ENCODE measurements at places on chromosomes 13 and 19.
A peak's percentile ranks its signal among the peaks of the same experiment; 100 is the strongest.

DNA sequence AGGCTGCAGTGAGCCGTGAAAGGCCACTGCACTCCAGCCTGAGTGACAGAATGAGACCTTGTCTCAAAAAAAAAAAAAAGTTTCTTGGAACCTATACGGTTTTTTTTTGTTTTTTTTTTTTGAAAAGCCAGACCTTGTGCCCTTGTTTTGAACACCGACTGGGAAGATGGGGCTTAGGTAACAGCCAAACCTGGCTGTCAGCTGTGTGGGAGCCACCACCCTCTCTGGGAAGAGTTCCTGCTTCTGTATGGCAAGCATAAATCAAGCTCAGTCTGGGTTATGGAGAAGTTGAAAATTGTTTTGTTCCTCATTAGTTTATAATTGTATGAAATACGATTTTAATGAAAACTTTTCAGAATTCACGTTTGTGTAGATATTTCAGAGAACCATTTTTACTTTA, 39.5 kb downstream of the MPHOSPH8 start:
- DNase-seq: no peak

GRCh38 chr19:44626048-44626624, 12.8 kb downstream of the IGSF23 start:
- no peak for DNase-seq

GRCh38 chr13:59203855-59204254, 959.9 kb downstream of the DIAPH3 start:
- no peak for DNase-seq

DNA sequence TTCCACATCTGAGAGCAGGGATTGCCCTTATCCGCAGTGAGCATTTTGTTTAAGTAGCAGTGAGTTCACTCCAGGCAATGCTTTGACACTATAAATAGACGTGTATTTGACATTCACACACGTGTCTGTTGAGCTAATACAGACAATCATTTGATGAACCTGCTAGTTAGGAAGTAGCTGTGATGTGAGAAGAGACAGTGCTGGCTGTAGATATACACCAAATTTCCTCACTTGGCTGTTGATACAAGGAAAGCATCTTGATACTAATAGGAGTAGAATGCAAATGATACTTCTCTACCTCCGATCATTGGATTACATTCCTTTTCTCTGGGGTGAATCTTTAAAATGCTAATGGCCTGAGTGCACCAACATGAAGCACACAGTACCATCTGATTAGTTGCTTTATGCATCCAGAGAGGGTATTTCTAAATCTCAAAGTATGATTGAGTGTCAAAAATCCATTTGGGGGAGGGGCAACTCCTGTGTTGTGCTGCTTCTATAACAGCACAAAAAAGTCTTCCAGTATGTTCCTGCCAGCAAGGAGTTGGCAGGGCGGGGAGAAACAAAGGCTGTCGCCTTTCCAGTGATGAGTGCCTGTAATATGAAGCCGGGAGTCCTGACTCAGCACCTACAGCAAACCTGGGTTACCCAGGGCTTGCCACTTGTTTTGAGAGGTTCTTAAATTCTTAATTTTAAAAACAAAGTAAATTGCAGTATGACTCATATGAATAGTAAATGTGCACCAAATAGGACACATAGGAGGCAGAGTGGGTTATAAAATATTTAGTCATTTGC, 7.0 kb downstream of the CUL4A start:
- DNase-seq: no peak

- DNase-seq: no peak
Observed at GRCh38 chr13:31310786-31311185, 111.0 kb downstream of the B3GLCT start.

DNA sequence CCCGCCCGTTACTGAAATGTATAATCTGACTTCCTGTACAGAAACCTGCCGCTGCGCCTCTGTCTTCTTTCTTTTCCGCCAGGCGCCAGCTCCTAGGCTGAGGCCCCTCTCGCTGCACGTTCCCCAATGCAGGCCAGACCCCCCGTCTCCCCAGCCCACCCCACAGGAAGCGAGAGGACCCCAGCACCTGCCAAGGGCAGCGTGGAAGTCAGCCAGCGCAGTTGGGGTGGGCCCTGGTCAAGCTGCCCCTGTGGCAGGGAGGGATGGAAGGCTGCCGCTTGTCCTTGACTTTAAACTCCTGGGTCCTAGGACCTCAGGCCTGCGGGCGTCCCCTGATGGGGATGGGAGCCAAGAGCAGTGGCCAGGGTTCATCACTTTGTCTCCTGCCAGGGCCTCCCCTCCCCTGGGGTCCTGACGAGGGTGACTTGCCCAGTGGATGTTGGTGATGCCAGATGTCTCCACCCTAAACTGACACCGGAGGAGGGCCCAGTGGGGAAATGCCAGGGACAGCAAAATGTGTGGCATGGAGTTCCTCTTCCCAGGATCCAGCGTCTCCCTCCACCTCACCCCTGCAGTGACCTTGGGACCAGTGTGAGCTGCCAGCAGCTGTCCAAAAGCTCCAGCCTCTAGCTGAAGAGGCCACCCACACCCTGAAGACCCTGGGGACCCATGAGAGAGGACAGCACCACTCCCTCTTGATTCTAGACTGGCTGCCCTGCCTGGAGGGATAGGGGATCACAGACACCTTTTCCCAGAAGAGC, 8.5 kb upstream of the MARCHF2 start:
- no peak for DNase-seq

DNA sequence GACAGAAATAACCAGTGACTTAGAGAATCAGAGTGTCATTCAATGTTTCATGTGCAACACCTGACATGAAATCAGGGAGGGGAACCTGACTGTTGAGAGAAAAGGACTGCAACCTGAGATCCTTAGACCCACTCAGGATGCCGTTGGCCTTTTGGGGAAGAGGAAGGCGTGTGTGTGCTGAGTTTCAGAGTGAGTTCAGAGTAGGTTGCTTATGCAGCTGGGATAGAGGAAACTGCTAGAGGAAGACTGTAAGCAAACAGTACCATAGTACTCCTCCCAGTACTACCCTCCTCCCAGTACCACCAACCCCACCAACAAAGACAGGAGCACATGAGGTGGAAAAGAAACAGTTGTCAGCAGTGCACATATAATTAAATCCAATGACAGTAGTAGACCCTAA, 63.7 kb downstream of the KL start:
- DNase-seq: no peak

DNA sequence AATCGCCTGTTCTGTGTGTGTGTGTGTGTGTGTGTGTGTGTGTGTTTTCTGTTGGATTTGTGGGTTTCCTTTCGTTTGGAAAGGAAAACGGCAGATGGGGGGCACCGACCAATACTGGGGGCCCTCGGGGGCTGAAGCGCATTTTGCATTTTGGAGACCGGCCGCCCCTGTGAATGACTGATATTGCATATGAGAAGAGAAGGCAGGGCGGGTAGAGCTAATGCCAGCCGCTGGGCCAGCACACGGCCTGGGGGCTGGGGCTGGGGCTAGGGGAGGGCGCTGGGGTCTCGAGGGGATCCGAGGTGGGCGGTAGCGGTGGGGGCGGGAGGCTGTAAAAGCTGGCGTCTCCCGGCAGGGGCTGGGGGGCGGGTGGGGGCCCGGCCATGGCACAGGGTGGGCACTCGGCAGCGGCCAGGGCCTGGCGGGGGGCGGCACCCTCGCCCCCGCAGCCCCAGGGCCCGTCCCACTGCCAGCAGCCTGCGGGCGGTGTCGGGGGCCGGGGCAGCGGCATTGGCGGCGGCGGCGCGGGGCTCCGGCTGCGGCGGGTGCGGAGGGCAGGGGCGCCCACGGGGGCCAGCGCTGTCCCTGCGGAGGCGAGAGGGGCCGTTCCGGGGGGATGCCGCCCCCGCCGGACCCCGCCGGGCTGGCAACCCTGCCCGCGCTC, 11.2 kb downstream of the ANO8 start:
- DNase-seq: no peak

- DNase-seq: no peak
Observed at GRCh38 chr13:87894059-87894458, 222.9 kb downstream of the SLITRK5 start.

- DNase-seq: no peak
Observed at GRCh38 chr13:26017196-26017921, 34.5 kb downstream of the SHISA2 start.

- DNase-seq: no peak
Observed at GRCh38 chr13:45138282-45138681, 18.0 kb downstream of the GTF2F2 start.

- DNase-seq: no peak
Observed at GRCh38 chr13:80654638-80655249, 313.8 kb upstream of the SPRY2 start.

GRCh38 chr13:113049521-113049941, 56.1 kb upstream of the F7 start:
- DNase-seq: no peak

DNA sequence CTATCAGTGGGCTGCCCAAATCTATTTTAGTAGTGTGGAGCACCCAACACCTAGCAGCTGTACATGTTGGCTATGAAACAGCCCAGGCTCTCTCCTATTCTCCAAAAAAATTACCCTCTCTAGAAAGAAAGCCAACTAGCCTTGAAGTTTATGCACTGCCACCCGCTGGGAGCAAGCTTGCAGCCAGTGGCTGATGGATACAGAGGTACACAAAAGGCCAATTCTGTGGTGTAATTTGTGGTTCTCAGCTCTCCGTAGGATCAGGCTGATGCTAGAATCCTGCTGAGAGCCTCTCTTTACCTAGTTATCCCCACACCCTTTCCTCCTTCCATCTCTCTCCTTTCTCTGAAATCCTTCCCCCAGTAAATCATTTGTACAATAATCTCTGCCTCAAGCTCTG, 1120.7 kb downstream of the DIAPH3 start:
- no peak for DNase-seq

DNA sequence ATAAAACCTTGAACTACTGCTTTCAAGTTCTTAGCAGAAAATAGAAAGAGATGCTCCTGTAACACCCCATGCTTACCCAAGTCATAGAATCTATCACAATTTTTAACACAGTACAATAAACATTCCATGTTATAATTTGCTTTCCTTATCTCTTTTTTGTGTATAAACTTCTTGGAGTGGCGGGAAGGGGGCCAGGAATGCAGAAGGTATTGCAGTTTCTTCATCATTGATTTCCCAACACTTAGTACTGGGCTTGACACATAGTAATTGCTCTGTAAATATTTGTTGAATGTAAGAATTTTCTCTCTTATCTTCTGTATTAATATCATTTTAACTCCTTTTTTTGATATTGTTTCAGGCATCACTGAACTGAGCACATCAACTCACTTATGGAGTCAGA, 535.8 kb downstream of the KCTD12 start:
- no peak for DNase-seq

- no peak for DNase-seq
Observed at GRCh38 chr13:92682832-92683517, 543.6 kb upstream of the GPC6 start.

GRCh38 chr13:30359991-30360390, 52.6 kb upstream of the KATNAL1 start:
- no peak for DNase-seq

GRCh38 chr13:98990701-98991100, 12.8 kb upstream of the DOCK9 start:
- no peak for DNase-seq

DNA sequence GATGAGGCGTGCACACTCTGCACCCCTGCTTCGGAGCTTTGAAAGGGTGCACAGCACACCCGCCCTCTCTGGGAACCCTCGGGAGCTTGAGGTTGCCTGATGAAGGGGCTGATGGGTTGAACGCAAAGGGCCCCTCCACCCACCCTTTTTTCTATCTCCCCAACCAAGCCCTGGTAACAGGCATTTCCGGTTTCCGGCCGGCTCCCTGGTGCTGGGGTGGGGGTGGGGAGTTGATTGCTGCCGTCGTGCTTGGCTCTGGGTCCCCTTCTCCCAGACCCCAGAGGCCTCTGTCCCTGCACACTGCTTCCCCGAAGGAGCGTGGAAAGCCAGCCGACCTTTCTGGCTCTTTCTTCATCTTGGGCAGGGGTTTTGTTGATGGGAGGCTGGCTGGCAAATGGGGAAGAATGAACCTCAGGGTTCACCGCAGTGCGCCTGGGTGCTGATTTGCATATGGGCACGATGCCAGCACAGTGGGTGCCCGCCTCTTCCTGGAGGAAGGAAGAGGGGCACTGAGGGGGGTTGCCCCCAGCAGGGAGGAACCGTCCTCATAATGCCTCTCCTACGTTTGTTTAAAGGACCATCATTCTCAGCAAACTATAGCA, 29.1 kb downstream of the VAV1 start:
- DNase-seq: peak; percentile 47

DNA sequence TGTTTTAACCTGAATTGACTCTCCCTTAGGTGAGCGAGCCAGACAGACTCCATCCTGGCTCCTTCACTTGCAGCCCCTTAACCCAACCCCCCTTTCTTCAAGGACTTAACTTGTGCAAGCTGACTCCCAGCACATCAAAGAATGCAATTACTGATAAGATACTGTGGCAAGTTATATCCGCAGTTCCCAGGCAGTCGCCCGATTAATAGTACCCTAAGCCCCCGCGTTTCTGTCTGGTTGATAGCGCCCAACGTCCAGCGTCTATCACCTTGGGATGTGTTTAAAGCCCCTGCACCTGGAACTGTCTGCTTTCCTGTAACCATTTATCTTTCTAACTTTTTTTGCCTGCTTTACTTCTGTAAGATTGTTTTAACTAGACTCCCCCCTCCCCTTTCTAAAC, 6.2 kb downstream of the HSD17B14 start:
- no peak for DNase-seq

DNA sequence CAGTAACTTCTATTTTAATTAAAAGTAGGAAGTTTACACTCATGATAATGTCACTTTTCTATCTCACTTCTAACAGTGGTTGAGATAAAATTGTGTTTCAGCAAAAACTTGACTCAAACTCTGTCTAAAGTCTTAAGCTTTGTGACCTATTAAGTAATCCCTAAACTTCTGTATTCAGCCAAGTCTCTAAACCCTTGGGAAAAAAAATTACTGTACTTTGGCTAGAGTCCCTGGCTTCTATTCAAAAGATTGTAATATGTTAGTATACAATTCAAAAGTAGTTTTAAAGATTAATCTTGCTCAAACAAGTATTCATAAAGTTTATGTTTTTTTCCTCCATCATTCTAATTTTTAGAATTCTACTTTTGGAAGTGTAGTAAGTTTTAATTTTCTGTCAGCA, 1248.8 kb downstream of the UQCRFS1 start:
- DNase-seq: no peak

DNA sequence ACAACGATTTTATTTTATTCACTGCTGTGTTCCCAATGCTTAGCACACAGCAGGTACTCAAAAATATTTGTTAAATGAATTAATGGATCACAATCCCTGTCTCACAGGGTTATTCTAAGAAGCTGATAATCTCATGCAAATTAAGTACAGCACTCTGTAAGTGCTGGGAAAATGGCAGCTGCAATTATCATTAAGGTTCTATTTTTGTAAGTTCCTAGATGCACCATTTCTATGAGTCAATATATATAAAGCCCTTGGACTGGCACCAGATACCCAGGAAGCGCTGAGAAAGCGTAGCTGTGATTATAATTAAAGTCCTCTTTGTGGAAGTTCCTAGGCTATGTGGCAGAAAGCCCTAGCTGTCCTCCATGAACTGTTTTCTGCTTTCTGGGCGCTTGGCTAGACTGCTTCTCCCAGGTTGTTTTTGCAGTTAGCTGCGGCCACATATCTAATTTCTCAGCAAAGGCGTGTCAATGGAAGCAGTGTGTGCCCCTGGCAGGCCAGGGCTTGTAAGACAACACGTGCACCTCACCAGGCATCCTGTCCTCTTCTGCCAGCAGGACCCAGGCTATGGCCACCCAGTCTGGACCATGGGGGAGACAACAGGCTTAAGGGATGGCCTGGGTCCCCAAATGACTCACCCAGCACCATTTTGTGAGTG, 5.2 kb upstream of the SRRM5 start:
- no peak for DNase-seq

GRCh38 chr13:83798731-83799130, 83.5 kb downstream of the SLITRK1 start:
- DNase-seq: no peak

GRCh38 chr19:38632476-38633213, 13.7 kb downstream of the EIF3K start:
- no peak for DNase-seq

All from dorsolateral prefrontal cortex (tissue), 122 donors.